ENCODE measurements at places on chromosomes 1 and 21. TPM values are rescaled to one million over a fixed set of nuclear protein-coding genes. Genes with fewer than 3 reads are reported as not detected.

- no peak for DNase-seq
Measured at GRCh38 chr1:30741239-30741894, 16.2 kb downstream of the LAPTM5 start.

- no peak for DNase-seq
Measured at GRCh38 chr1:7343882-7344281, 427.2 kb upstream of the VAMP3 start.

DNA sequence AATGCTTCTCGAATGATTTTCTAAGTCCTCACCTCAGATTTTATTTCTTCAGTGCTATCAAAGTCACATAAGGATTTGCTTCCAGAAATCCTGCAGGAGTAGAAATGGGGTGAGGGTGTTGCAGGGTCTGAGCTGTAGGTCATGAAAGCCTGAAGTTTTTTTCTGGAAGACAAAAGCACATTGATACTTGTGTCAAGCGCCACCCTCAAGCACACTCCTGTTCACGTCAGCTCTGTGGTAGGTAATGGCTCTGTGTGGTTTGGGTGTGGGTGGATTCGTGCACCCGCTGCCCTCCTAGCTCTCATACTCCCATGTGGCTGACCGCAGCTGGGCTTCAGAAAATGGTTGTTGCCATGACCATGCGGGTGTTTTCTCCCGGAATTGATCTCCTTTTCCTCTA lies 39.9 kb downstream of the AKNAD1 start:
- DNase-seq, result peak; percentile 75

The LINGO4 gene
- total RNA-seq, result not detected

GRCh38 chr1:67201891-67202290 lies 35.6 kb downstream of the IL23R start:
- DNase-seq, result no peak

DNA sequence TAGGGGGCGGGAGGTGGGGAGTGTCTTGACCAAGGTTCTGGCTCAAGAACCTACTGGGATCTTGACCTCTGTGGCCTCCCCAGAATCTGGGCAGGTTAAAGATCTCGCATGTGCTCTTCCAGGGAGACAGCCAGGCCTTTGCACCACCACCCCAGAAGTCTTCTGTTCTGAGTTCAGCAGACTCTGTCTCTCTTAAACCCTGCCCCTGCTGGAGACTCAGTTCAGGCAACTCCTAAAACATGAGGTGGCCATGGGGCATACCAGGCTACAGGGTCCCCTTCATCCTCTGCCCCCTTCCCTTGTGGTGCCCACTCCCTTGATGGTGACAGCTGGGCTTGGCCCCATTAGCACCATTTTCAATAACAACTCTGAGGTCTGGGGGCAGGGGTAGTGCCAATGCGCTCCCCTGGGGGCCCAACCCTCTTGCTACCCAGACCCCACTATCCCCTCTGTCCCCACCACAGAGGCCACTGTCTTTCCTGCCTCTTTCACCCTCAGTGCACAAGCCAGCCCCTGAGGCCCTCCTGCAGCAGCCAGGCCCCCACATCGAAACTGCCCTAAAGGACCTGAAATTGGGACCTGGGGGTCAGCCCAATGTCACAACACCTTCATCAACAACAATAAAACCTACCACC lies 132.7 kb upstream of the RUNX3 start:
- DNase-seq, result no peak

GRCh38 chr1:45968941-45969666 lies 163.3 kb downstream of the PIK3R3 start:
- DNase-seq, result no peak

GRCh38 chr1:88985692-88986091 lies 6.7 kb downstream of the KYAT3 start:
- DNase-seq, result no peak

The SAMD13 gene
- total RNA-seq, result 1.4 TPM

DNA sequence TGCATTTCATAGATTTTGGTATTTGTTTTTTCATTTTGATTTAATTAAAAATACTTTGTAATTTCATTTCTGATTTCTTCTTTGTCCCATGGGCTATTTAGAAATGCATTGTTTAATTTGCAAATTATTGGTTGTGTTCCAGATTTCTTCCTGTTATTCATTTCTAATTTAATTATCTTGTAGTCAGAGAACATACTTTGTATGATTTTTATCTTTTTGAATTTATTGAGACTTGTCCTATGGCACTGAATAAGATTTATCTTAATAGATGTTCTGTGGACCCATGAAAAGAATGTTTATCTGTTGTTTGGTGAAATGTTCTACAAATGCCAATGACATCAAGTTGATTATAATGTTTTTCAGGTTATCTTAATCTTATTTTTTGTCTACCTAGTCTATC lies 16.1 kb upstream of the TRABD2B start:
- no peak for DNase-seq

DNA sequence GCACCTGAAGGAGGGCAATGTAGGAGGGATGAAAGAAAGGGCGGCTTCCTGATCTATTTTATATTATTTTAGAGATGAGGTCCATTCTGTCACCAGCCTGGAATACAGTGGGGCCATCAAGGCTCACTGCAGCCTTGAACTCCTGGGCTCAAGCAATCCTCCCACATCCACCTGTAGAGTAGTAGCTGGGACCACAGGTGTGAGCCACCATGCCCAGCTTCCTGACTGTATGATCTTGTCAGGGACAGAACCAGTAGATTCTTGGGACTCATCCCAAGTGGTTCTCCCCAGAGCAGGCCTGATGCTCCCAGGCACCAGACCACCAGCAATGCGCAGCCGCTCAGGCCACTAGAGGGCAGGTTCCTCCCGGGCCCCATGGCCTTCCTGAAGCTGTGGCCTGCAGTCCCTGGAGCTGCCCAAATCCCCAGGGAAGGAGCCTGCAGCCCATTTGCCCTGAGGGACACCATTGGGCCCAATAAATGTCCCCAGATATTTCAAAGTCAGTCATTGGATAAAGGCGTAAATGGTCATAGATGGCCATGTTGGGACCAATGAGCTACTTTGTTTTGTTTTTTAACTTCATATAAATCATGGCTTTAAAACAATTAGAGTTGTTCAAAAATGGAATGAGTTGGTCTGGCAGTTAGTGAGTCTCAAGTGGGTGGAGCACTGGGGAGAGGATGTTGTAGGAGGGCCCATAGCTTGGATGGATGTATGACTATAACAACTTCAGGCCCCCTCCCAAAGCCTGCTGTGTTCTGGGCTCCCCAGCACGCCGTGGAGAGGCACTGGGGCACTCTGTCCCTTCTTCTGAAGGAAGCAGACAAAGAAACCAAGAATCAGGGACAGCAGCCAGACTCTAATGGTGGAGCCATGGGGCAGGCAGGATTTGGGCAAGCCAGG lies 44.7 kb upstream of the GOLT1A start:
- peak; percentile 41 for DNase-seq

The RAB42 gene
- total RNA-seq, result 1.6 TPM

DNA sequence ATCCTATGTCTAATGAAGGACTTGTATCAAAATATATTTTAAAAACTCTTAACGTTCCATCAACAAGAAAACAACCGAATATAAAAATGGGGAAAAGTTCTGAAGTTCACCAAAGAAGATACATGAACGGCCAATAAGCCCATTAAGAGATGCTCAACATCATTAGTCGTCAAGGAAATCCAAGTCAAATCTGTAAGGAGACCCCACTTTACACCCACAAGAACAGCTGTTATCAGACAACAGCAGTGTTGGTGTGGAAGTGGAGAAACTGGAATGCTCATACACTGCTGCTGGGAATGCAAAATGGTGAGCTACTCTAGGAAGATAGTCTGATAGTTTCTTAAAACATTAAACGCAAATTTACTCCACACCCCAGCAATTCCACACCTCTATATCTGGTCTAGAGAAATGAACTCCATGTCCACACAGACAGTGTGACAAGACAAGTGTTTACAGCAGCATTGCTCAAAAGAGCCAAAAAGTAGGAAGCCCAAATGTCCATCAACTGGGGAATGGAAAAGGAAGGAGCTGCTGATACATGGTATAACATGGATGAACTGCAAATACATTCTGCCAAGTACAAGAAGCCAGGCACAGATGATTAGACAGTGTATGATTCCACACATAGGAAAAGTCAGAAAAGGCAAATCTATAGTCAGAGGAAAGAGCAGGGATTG lies 18.5 kb downstream of the UBE2G2 start:
- no peak for DNase-seq

- no peak for DNase-seq
Measured at GRCh38 chr21:14613486-14614224, 67.5 kb upstream of the SAMSN1 start.

DNA sequence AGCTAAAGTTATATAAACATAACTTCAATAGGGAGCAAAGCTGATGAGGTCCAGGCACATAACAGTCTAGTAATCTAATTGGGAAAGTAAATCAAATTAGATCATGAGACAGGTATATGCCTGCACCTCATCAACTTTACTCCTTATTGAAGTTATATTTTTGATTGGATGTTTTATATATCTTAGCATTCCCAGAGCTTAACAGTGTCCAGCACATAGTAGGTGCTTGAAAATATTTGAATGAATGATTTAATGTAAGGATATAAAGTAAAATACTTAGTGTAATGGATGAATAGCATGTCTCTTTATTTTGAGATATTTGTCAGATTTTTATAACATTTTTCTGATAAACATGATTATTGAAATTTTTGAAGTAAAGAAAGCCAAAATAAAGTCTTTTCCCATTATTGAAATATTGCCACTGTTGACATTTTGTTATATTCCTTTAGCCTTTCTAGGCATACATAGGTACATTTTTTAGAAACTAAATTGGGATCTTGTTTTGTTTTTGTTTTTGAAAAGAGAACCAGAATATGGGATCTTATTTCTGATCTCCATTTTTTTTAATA lies 2.8 kb downstream of the CDC7 start:
- DNase-seq, result no peak

GRCh38 chr1:175701590-175701989 lies 41.8 kb downstream of the TNR start:
- DNase-seq, result no peak

The RHBDL2 gene
- not detected for total RNA-seq

DNA sequence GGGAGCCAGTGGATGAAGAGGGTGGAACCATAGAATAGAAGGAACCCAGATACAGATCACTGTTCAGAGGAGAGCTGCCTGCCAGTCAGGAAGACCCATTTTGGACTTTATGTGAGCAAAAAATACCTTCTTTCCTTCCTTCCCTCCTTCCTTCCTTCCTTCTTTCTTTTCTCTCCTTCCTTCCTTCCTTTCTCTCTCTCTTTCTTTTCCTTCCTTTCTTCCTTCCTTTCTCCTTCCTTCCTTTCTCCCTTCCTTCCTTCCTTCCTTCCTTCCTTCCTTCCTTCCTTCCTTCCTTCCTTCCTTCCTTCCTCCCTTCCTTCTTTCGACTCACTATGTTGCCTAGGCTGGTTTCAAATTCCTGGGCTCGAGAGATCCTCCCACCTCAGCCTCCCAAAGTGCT lies 22.1 kb upstream of the FMOD start:
- no peak for DNase-seq

The FBLIM1 gene
- 41.0 TPM for total RNA-seq

DNA sequence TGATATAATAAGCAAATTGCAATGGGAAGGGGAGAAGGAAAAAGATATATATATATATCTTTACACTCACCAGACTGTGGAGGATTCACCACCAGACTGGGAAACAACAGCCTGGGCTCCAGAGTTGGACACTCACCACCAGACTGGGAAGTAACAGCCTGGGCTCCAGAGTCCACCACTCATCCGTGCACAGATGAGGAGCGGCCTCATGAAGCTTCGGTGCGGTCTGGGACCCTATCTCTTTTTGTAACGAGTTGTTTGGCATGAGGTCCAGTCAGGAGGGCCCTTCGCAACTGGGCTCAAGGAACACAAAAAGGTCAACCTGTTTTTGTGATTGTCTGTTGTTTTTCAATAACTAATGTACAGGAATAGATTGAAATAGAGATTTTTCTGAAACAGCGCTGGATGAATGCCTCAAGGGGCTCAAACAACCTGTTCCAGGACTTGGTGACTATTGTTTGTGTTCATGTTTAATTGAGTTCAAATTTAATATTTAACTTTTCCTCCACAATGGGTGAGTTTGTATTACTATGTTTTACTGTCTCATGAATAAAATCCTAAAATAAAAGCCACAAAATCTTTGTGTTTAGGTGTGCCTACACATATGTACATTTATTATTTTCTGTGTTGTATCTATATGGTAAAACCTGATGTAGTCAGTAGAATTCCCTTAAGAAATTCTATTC lies 40.1 kb downstream of the S100A10 start:
- no peak for DNase-seq

The OPRD1 gene
- not detected for total RNA-seq

DNA sequence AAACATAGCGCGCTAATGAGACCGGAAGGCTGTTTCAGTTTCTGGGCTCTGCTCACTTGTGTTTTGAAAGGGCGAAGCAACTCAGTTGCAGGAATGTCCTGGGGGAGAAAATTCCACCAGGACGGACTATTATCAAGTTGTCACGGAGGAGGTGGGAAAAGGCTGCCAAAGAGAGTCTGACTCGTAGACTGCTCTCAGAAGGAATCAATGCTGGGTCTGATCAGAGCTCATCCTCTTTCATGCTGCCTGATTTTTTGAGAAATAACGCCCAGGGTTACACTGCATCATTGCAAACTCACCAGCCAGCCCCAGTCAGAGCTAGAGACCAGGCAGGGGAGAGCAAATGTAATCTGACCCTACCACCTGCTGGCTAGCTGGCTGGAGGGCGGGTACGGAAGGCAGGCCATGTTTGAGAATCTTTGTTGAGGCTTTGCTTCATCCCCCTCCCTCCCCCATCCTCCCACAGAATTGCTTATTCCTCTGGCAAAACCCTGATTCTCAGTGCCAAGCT lies 36.4 kb upstream of the BCL9 start:
- DNase-seq, result peak; percentile 33

- DNase-seq, result no peak
Measured at GRCh38 chr1:88169139-88169538, 514.9 kb upstream of the PKN2 start.

GRCh38 chr1:235328271-235329138 lies at the start of gene GGPS1:
GGPS1 (plus strand) TSS chr1:235328570; CDS start chr1:235335265, 6,695 bp downstream.
- peak; percentile 100 for DNase-seq

DNA sequence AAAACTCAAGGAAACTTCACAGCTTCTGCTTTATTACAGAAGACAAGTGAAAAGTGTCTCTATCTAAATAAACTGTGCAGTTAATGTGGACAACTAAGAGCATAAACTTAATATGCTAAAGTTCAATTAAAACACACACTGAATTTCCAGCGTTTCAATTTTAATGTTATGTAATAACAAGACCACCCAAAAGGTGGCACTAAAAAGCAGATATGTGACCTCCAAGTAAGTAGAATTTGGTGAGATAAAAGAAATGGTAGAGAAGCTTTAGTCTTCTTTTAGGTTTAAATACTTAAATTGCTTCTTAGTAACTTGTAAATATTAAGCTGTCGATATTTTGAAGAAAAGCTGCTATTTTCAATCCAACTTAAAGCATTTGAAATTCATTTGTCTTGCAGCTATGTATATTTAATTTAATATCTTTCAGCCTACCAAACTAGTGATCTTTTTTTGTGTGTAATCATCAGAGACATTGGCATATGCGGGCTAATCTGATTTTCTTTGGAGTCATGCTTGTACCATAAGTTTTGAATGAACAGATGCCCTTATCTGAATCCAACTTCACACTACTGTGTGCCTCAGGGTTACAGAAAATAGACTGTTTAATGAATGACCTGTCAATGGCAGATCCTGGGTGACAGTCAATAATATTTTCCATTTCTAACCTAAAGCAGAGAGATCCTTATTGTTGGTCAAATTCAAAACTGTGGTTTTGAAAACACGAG lies 36.5 kb upstream of the ADAMTS1 start:
- peak; percentile 65 for DNase-seq

GRCh38 chr1:172818841-172819527 lies 160.1 kb downstream of the FASLG start:
- peak; percentile 22 for DNase-seq

Measured in fibroblast of the aortic adventitia (primary cell).